ENCODE measurements at places on chromosomes 13 and 19.

GRCh38 chr19:10143681-10144080 lies 24.0 kb upstream of the EIF3G start:
- DNase-seq: no peak

DNA sequence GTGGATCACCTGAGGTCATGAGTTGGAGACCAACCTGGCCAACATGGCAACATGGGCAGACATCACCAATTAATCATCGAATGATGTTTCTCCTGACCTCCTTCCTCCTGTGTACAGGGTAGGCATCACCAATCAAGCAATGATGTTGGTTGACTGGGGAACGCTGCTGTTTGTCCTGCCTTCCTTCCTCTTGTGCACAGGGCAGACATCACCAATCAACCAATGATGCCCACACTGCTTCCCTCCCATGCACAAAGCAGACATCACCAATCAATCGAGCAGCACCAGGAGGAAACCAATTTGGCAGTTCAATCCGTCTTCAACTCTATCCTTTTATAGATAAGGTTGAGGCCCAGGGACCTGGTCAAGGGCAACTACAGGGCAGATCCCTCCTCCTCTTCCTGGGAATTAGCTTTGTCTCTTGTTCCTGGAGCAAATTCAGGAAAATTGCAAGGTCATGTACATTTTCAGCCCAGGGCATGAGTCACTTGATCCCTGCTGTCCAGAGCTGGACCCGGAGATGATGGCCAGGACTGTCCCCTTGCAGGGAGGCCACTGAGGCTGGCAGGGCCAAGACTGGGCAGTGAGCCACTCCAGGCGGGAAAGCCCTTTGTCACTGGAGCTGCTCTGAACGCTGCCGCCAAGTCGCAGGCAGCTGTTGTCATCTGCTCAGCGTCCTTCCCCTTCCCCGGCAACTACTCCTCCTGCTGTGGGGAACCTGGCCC lies 5.3 kb upstream of the CSNK1G2 start:
- DNase-seq: peak; percentile 34

- peak; percentile 60 for DNase-seq
Measured at GRCh38 chr13:23680845-23681669, 110.8 kb downstream of the TNFRSF19 start.

DNA sequence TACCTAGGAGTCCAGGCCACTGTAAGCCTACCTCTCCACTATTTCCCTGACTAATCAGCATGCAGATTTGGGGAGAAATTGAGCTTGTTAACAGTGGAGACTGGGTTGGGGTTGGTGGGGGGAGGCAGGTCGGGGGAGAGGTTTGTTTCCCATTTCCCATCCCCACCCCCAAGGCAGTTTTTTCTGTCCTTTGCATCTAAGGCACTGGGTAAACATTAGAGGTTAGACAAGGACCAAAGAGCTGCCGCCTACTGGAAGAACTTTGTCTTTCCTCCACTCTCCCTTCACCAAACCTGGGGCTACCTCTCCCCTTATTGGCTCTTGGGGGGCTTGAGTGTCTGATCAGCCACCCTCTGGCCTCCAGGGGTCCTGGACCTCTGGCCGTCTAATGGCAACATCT lies 953 bp downstream of the KCNN4 start:
- no peak for DNase-seq

- no peak for DNase-seq
Measured at GRCh38 chr13:84844473-84844872, 954.7 kb downstream of the SLITRK6 start.

- no peak for DNase-seq
Measured at GRCh38 chr19:43572171-43572588, 3.1 kb downstream of the XRCC1 start.

DNA sequence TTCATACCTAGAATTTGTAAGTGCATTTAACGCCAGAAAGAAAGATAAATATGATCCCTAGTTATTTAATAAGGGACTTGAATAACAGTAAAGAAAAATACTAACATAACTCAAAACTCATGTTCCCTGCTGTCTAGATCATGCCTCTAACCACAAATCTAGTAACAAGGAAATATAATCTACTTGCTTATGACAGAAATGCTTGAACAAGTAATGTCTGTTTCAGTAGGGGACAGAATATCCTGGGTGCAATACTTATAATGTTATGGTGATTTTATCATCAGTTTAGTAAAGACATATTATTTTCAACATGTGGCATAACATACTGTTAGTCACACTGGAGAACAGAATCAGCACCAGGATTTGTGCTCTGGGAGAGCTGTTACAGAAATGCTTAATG lies 861.9 kb upstream of the SLITRK1 start:
- DNase-seq: no peak

DNA sequence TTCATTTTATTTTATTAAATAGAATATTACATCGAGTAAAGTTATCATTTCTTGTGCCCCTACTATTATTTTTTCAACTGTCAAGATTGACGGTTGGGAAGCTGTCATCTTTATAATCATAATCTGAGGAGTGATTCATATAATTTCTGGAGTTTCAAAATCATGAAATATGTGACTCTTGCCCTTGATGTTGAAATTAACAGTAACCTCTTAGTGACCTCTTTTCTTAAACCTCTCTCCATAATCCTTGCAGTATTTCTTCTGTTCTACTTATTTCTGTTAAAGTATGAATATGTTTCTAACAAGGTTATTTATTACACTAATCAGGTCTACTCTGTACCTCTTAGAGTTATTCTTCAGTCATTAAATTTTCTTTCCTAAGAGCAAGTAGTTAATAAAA lies 663.8 kb downstream of the LIG4 start:
- no peak for DNase-seq

DNA sequence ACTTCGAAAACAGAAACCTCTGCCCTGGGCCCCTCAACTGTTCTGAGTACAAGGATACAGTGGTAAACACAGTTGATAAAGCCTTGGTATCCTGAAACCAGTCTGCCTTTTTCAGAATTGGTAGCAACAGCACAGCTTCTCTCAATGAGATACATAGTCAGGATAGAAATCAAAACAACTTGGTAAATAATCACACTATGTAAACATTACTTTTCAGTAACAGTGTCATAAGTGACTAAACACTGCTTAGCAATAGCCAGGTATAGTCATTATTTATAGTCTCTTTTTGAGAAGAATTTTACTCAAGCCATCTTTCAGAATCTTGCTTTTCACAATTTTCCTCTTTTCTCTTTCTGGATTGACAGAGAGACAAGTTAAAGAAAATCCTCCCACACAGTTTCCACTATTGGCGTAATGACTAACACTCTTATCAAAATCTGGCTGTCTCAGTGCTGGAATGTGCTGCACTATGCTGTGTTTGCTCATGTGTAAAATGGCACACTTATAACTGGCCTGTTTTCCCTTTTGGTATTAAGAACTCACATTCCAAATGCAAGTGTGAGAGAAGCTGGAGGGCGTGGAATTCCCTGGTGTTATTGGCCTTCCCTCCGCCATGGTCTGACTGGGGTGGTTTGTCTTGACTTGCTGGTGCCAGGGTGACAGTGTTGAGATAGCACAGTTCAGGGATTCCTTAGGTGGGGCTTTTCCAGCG lies 368.8 kb downstream of the TDRD3 start:
- no peak for DNase-seq

DNA sequence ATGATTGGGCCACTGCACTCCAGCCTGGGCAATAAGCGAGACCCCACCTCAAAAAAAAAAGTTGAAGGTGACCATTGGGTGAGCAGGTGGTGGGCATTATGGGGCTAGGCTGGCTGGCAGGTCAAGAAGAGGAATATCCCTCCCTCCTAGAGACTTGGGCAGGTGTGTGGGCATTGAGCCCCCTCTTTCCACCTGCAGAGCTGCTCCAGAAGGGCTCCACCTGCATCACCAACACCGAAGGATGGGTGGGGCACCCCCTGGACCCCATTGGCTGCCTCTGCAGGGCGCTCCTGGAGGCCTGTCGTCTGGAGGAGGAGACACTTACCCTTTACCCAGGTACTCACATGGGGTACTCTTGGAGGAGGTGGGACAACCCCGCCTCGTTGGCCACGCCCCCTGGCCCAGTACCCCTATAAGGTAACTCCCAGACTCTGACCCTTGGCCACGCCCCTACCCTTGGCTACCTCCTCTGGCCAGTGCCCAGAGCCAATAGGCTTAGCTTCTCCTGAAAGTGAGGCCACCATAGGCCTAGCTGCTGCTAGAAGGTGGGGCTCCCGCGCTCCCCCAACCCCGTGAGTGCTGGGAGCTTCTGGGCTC lies 21.9 kb downstream of the ZSWIM4 start:
- no peak for DNase-seq

GRCh38 chr19:43639519-43640423 lies at the start of gene CADM4:
CADM4 (minus strand) TSS chr19:43639850; CDS start chr19:43639790, 60 bp downstream.
- DNase-seq: no peak

GRCh38 chr19:6100284-6100915 lies 9.9 kb downstream of the RFX2 start:
- no peak for DNase-seq

DNA sequence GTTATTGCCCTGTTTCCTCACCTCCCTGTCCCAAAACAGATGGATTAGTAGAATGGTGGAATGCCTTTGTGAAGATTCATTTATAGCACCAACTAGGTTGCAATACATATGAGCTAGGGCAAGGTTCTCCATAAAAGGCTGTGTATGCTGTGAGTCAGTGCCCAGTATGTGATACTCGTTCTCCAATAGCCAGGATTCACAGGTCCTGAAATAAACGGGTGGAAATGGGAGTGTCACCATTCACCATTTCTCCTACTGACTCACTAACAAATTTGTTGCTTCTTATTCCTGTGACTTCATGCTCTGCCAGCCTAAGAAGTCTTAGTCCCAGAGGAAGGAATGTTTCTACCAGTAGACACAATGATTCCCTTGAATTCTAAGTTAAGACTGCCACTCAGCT lies 1745.4 kb downstream of the SLITRK1 start:
- no peak for DNase-seq

GRCh38 chr13:58165617-58166016 lies 534.1 kb downstream of the PCDH17 start:
- DNase-seq: no peak

- no peak for DNase-seq
Measured at GRCh38 chr19:53109527-53109926, 6.3 kb upstream of the ZNF160 start.

- no peak for DNase-seq
Measured at GRCh38 chr13:27024074-27024461, 147.5 kb downstream of the USP12 start.

DNA sequence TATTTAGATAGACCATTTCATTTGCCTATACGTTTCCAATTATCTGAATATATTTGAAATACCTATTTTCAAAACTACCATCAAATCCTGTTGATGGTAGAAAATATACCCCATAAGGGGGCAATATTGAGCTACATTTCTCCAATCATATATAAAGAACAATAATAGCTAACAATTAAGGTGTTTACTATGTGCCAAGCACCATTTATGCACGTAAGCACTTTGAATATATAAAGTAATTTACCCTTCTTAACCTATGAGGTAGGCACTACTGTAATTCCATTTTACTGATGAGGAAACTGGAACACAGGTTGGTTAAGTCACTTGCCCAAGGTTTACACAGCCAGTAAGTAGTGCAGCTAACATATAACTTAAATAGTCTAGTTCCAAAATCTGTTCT lies 79.2 kb downstream of the UBL3 start:
- DNase-seq: peak; percentile 34

DNA sequence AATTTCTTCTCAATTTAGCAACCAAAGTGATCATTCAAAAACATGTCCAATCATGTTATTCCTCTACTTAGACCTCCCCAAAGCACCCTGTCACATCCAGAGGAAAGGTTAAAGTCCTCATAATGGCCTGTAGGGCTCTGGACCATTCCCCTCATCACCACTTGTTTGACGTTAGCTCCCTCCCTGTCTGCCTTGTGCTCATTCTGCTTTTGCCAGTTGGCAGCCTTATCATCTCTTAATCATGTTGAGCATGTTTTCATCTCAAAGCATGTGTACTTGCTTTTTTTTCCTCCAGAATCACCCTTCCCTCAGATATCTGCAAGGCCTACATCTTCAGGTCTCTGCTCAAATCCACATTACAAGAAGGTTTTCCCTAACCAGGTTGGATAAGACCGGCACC lies 25.9 kb downstream of the UBAC2 start:
- DNase-seq: no peak

GRCh38 chr13:108212886-108213285 lies 2.5 kb downstream of the LIG4 start:
- no peak for DNase-seq

DNA sequence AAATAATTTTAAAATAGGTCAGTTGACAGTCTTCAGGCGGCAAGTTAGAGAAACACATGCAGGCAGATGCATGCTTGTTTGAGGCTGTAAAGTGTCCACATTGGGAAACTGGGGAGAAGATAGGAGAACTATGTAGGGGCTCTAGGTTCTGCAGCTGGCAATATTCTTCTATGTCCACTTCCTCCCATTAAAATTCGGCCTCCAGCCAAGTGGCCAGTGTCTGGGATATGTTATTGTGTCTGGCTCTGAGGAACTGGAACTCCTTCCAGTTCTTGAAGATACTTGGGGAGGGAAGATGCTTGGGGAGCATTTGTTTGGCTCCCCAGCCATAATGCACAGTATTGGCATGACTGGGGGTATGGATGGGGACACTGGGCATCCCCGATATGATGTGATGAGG lies 20.9 kb upstream of the KLF2 start:
- DNase-seq: peak; percentile 21

- DNase-seq: no peak
Measured at GRCh38 chr19:10683582-10683981, 17.7 kb upstream of the QTRT1 start.

GRCh38 chr19:45752639-45753038 lies 16.4 kb downstream of the SIX5 start:
- DNase-seq: no peak

GRCh38 chr13:18949970-18950369 lies 231.7 kb downstream of the TUBA3C start:
- DNase-seq: no peak

DNA sequence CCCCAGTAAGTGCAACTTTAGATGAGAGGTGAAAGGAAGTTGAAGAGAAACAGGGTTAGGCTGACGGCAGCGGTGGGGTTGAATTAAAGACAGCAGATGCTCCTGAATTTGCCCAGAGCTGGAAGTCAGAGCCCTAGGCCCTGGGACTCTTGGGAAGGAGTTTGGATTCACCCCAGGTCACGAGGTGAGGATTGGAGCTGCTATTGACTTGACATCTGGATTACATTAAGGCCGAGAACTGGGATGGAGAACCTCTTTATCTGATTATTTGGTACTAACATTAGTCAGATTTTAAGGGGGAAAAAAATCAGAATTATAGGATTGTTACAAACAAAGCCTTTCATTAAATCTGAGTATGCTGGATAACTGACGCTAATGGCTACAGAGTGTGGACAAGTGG lies 367.2 kb downstream of the ZNF536 start:
- DNase-seq: peak; percentile 44

All from AG10803 (cell line).